ENCODE measurements at places on chromosomes 5 and 9.
A peak's percentile ranks its signal among the peaks of the same experiment; 100 is the strongest.

DNA sequence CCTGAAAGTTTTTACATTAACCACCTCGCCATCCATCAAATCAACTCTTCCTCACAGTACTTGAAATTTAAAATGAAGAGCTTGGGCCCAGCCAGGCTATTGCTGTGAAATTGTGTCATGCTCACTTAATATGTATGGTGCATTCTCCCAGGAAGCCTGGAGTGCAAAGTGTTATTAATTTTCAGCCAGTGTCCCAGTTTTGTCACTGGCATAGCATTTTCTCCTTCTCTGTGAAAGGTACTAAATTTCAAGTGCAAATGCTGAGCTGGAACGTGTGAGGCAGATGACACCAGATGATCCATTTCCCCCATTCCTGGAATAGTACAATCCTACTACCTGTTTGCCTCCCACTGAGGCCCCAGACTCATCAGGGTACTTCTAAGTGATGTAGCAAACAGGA lies 397.6 kb upstream of the ACTBL2 start:
- no peaks in the 10 kb centered on the region for H3K36me3 ChIP-seq
- no peak overlapping the region for H3K27ac ChIP-seq
- H3K27me3 ChIP-seq = no peaks in the 10 kb centered on the region
- DNase-seq = no peak
- no peaks in the 10 kb centered on the region for H3K4me1 ChIP-seq

- H3K4me3 ChIP-seq = no peak overlapping the region
- H3K4me1 ChIP-seq = no peaks in the 10 kb centered on the region
- DNase-seq = no peak
These were observed 40.1 kb downstream of the TARS1 start for GRCh38 chr5:33480876-33481275.

DNA sequence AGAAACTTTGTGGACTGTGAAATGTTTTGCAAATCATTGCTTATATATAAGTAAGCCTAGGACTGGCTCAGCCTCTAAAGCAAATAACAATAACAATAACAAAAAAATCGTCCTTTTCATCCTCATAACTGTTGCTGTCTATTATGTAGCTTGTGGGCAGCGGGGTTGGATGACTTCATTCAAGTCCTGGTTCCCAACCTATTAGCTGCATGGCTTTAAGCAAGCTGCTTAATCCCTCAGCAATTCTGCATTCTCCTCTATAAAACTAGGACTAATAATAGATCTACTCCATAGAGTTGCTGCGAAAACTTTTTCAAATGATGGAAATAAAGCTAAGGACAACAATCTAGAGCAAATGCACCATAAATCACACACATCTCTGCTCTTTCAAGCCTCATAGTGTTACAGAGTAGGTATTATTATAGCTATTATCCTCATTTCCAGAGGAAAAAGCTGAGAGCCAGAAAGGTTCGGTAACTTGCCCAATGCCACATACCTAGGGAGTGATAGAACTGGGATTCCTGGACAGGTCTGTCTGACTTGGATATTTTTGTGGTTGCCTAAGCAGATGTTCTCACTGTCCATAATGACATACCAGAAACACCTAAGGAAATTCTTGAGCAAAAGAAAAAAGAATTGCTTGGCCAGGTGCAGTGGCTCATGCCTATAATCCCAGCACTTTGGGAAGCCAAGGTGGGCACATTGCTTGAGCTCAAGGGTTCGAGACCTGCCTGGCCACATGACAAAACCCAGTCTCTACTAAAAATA lies 98.8 kb upstream of the ADRA1B start:
- no peak overlapping the region for H3K4me3 ChIP-seq
- no peaks in the 10 kb centered on the region for H3K36me3 ChIP-seq
- DNase-seq = no peak
- no peak overlapping the region for H3K27ac ChIP-seq

DNA sequence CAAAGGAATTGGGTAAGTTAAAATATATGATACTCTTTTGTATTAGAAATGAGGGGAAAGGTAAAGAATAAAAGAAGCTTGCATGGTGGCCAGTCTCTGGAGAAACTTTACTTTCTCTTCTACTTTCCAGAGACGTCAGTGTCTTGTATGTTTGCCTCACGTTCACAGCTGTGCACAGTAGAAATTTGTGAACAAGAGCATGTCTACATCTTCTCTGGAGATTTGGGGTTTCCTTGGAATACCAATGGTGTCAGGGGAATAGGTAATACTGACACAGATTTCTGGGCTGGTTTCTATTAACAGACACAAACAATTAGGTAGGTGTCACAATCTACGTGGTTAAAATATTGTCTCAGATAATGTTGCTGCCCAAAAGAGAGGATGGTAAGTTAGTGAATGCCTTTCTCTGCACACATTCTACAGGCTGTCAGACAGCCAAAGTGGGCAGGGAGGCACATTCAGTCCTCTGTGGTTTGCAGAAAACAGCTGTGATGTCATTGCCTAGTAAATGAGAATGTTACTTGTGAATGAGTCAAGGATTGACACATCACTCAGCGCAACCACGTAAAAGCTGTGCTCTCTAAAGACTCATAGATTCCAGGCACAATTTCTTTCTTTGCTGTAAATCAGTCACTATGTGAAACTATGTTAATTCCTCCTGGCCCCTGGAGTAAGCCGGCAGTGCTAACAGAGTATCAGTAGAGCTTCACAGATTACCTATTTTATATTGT lies 397.1 kb downstream of the MAN2A1 start:
- no peak for DNase-seq
- H3K36me3 ChIP-seq = no peaks in the 10 kb centered on the region
- no peaks in the 10 kb centered on the region for H3K27me3 ChIP-seq
- H3K4me1 ChIP-seq = peaks cover 23% of the 10 kb centered on the region

- H3K27ac ChIP-seq = no peak overlapping the region
- no peaks in the 10 kb centered on the region for H3K4me1 ChIP-seq
- H3K36me3 ChIP-seq = no peaks in the 10 kb centered on the region
- H3K4me3 ChIP-seq = no peak overlapping the region
- DNase-seq = no peak
These were observed 60.5 kb downstream of the GABRG2 start for GRCh38 chr5:162128117-162128516.

- H3K36me3 ChIP-seq = peaks cover 30% of the 10 kb centered on the region
- no peaks in the 10 kb centered on the region for H3K27me3 ChIP-seq
- DNase-seq = peak; percentile 81
- no peak overlapping the region for H3K4me3 ChIP-seq
- peaks cover 32% of the 10 kb centered on the region for H3K4me1 ChIP-seq
These were observed 32.4 kb downstream of the PCDHGC5 start for GRCh38 chr5:141521244-141521781.

DNA sequence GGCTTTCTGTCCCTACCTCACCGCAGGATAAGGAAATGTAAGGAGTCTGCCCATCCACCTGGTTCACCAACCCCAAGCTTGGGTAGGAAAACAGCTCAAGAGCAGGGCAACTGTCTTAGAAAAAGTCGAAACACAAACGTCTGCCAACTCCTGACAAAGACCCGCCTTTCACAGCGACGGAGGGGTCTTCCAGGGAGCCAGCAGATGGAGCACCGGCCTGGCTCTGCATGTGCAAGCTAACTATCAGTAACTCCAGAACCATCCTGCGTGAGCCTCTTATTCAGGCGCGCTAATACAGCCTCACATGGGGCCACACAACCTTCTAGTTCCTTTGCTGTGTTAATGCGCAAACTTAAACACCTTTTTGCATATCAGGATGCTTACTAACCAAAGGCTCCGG lies 26.9 kb downstream of the CAMSAP1 start:
- no peak overlapping the region for H3K4me3 ChIP-seq
- DNase-seq = no peak
- peaks cover 5% of the 10 kb centered on the region for H3K36me3 ChIP-seq
- no peak overlapping the region for H3K27ac ChIP-seq
- H3K27me3 ChIP-seq = no peaks in the 10 kb centered on the region
- peaks cover 15% of the 10 kb centered on the region for H3K4me1 ChIP-seq

- no peak overlapping the region for H3K27ac ChIP-seq
- no peaks in the 10 kb centered on the region for H3K27me3 ChIP-seq
- H3K4me3 ChIP-seq = no peak overlapping the region
These were observed 205.2 kb downstream of the CAAP1 start for GRCh38 chr9:26687421-26687820.

GRCh38 chr9:136545965-136546696 lies at the start of gene NOTCH1:
Gene NOTCH1, minus strand, starts transcription at chr9:136546048. Its CDS starts 262 bp downstream, at chr9:136545786.
- DNase-seq = peak; percentile 30
- H3K36me3 ChIP-seq = no peaks in the 10 kb centered on the region
- H3K4me1 ChIP-seq = peaks cover 41% of the 10 kb centered on the region
- H3K27me3 ChIP-seq = peaks cover 32% of the 10 kb centered on the region
- no peak within 1 kb of the TSS for H3K27ac ChIP-seq

- H3K4me1 ChIP-seq = peaks cover 45% of the 10 kb centered on the region
- DNase-seq = no peak
- no peak overlapping the region for H3K4me3 ChIP-seq
- no peak overlapping the region for H3K27ac ChIP-seq
These were observed 4.1 kb downstream of the ISOC1 start for GRCh38 chr5:129098488-129099183.

- H3K4me1 ChIP-seq = peaks cover 23% of the 10 kb centered on the region
- peak; percentile 24 for DNase-seq
- peak overlapping the region; percentile 42 for H3K27ac ChIP-seq
- H3K27me3 ChIP-seq = peaks cover 1% of the 10 kb centered on the region
- peak overlapping the region; percentile 78 for H3K4me3 ChIP-seq
- peaks cover 26% of the 10 kb centered on the region for H3K36me3 ChIP-seq
These were observed 530 bp downstream of the UCK1 start for GRCh38 chr9:131530546-131530919.

GRCh38 chr9:115914291-115914690 lies 239.3 kb upstream of the PAPPA start:
- no peak overlapping the region for H3K4me3 ChIP-seq
- H3K27me3 ChIP-seq = no peaks in the 10 kb centered on the region
- DNase-seq = no peak
- no peak overlapping the region for H3K27ac ChIP-seq
- no peaks in the 10 kb centered on the region for H3K4me1 ChIP-seq

GRCh38 chr9:115690786-115691496 lies 462.6 kb upstream of the PAPPA start:
- no peaks in the 10 kb centered on the region for H3K27me3 ChIP-seq
- DNase-seq = no peak
- no peaks in the 10 kb centered on the region for H3K36me3 ChIP-seq
- H3K27ac ChIP-seq = no peak overlapping the region

DNA sequence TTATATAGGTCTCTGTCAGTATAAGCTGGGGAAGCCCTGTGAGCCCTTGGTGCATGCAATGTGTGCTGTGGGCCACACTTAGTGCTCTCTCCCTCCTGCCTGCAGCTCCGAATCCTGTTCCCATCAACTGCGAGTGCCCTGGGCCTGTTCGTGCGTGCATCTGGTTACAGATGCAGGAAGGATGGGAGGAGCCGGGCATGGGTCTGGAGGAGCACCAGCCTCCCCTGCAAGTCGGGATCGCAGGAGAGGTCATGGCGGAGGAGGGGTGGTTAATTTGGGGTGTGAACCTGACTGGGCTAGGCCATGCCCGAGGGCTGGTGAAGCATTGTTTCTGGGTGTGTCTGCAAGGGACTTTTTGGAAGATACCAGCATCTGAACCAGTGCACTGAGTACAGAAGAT lies 274.6 kb upstream of the IRX4 start:
- no peaks in the 10 kb centered on the region for H3K4me1 ChIP-seq
- DNase-seq = no peak
- no peaks in the 10 kb centered on the region for H3K36me3 ChIP-seq
- H3K27me3 ChIP-seq = no peaks in the 10 kb centered on the region
